Amniotic stem cell (primary cell): ENCODE measurements at places on chromosomes 4 and X.

DNA sequence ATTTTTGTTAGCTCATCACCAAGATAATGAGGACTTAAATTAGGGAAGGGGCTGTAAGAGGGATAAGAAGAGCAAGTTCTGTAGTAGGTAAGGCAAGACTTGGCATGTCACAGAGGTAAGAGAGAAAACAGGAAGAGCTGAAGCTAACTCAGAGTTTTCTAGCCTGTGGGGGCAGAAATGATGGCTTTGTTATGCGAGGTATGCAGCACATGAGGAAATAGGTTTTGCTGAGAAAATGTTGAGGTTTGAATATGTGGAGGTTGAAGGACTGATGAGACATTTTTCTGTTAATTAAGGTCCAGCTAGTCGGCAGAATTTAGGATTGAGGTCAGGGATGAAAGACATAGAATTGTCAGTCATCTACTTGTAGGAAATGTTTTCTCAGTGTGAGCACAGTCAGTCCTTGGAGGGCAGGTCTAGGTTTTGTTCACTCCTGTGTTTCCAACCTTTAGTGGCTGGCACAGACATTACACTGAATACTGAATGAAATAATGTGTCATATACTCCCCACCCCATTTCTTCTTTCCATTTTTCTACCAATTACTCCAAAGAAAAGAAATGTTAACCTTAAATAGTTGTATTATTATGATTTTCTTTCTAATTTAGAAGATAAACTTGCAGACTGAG is 154.0 kb upstream of the AADAT start:
- no peak for DNase-seq

DNA sequence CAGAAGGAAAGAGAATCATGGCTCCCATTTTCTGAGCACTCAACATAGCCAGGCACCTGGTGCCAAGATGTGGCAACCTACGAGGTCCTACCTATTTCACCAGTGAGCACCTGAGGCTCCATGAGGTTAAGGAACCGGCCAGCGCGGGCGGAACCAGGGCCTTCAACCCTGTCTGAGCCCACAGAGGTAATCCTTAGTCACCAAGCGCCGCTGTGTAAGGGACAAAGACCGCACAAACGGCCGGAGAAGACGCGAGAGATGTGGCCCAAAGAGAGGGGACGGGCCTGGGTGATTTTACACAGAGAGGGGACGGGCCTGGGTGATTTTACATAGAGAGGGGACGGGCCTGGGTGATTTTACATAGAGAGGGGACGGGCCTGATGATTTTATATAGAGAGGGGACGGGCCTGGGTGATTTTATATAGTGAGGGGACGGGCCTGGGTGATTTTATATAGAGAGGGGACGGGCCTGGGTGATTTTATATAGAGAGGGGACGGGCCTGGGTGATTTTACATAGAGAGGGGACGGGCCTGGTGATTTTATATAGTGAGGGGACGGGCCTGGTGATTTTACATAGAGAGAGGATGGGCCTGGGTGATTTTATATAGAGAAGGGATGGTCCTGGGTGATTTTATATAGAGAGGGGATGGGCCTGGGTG is 114.2 kb downstream of the SMIM20 start:
- DNase-seq, result no peak

DNA sequence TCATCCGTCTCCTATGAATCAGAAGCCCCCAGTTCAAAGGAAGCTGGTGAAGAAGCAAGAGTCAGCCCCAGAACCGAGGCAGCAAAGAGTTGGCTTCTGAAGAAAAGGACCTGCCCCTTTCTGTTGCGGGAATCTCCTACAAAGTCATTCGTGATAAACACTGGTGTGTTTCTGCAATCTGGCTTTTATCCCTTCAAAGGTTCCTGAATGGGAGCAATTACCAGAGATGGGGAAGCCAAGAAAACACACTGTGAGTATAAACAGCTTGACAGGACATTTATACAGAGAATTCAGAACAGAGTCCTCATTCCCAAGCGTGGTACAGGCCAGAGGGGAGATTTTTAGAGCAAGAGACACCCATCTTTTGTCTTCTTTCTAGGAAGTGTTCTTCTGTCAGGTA is 226.8 kb upstream of the LNX1 start:
- DNase-seq, result no peak

DNA sequence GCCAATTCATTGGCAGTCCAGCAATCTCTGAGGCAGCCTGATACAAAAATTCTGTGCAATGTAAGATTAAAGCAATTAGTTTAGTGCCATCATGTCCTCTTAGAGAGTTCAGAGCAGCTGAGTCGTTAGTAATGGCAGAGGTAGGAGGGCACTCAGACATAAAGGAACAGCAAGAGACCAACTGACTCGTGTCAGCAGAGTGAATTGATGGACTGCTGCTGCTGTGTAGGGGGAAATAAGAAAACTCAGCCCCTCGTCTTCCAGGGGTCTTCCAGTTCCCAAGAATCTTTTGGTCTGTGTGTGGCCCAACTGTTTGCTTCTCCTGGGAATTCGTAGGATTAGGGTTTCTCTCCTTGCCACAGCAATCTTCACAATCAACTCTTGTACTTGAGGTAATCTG is 100.9 kb downstream of the TTC29 start:
- no peak for DNase-seq

GRCh38 chr4:83267121-83267829 is 17.3 kb downstream of the COQ2 start:
- no peak for DNase-seq
